Fibroblast of villous mesenchyme (primary cell): ENCODE measurements at places on chromosomes 6 and 20. TPM values are rescaled to one million over a fixed set of nuclear protein-coding genes. Genes with fewer than 3 reads are reported as not detected.

GRCh38 chr20:44589537-44589936, 7.2 kb downstream of the PKIG start:
- DNase-seq, result no peak

DNA sequence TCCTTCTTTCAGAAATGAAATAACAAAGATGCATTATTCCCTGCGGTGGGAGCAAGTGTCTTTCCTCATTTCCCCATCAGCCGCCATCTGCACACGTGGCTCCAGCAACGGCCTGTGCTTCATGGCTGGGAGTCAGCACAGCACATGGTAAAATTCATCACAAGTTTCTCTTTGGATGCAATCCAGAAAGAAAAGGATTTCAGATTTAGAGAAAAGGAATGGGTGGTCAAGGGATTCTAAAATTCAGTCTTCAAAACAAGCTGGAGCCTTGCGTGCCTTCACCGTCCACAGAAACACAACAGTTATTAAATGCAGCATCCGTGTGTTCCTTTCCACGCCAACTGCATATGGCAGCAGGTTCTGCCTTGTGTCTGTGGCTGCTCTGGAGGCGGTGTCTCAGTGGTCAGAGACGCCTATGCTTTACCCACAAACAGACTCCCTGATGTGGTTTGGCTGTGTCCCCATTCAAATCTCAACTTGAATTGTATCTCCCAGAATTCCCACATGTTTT, 107.6 kb downstream of the THBS2 start:
- peak; percentile 76 for DNase-seq

DNA sequence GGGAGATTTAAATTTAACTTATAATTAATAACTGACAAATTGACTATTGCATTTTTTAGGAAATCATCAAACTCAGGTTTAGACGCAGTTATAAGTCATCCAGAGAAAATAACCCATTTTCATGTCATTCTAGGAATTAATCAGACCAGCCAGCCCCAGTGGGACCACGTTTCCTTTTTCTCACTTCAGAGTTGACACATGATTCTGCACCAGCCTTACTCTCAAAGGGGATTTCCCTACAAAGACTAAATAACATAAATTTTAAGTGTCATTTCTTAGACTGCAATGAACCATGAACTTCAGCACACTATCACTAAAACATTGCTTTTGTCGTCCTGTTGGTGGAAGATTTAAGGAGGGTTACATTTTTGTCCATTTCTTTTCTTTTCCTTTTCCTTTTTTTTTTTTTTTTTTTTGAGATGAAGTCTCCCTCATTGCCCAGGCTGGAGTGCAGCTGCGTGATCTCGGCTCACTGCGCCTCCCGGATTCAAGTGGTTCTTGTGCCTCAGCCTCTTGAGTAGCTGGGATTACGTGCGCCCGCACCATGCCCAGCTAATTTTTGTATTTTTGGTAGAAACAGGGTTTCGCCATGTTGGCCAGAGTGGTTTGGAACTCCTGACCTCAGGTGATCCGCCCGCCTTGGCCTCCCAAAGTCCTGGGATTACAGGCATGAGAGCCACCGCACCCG, 3.6 kb downstream of the IPCEF1 start:
- DNase-seq, result no peak

GRCh38 chr20:30502670-30503069, 754.8 kb upstream of the DEFB115 start:
- no peak for DNase-seq

The IP6K3 gene
- total RNA-seq, result 2.6 and 6.0 TPM in 2 replicates
